ENCODE measurements at places on chromosomes 6 and 20.

- peak; percentile 17 for DNase-seq
Observed at GRCh38 chr6:55980627-55981211, 105.3 kb upstream of the BMP5 start.

GRCh38 chr20:3681931-3682781 is at the start of gene ADAM33:
Gene ADAM33, minus strand, starts transcription at chr20:3682010. Its CDS starts 6 bp downstream, at chr20:3682004.
- DNase-seq: no peak

- peak; percentile 98 for DNase-seq
Observed at GRCh38 chr6:28985462-28986164, 19.5 kb downstream of the ZNF311 start.

- DNase-seq: peak; percentile 11
Observed at GRCh38 chr6:84618836-84619235, 145.6 kb downstream of the TBX18 start.

GRCh38 chr20:53923566-53924369 is 146.6 kb downstream of the BCAS1 start:
- no peak for DNase-seq

GRCh38 chr6:129236001-129236517 is 353.1 kb downstream of the LAMA2 start:
- no peak for DNase-seq

- peak; percentile 82 for DNase-seq
Observed at GRCh38 chr6:95094751-95095663, 482.3 kb upstream of the MANEA start.

DNA sequence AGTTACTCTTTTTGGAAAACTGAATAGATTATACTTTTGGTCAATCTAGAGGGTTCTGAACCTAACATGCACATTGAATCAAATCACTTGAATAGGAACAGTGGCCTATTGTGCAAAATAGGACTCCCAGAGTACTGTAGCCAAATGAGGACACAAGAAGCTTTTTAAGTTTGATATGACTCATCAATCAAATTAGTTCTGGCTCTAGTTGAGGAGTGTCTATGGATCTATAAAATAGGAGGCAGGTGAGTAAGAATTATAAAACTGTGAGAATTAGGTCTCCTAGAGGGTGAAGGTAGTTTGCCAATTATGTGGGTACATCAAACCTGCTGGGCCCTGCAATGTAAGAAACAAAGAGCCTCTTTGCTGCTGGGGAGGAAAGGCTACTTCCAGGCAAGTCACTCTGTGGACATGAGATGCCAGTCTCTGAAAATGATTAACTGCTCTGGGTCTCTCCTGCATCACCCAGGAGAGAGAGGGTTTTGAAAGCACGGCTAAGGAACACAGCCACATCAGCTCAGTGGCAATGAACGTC is 112.3 kb downstream of the RCAN2 start:
- DNase-seq: no peak

DNA sequence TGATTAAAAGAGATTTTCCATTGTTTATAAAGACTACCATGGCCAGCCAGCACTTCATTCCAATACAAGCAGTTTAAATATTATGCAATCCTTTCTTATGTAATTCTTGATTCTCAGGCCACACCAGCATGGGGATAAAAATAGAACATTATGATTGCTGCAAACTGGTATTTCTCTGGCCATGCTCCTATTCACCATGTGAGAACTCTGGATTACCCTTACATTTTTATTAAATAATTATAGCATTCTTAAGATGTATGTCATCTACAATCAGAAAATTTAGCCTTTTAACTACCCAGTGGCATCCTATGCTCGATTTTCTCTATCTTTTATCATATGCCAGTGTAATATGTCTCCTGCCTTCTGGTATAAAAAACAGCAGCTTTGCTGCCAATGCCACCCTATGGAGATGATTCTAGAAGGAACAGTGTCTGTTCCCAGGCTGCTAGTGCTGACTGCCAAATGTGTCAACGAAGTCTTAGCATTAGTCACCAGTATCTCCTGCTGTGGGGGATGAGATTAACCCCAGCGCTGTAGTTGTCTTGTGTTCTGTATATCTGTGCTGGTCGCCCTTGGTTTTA is 501.4 kb downstream of the BCKDHB start:
- DNase-seq: peak; percentile 39

DNA sequence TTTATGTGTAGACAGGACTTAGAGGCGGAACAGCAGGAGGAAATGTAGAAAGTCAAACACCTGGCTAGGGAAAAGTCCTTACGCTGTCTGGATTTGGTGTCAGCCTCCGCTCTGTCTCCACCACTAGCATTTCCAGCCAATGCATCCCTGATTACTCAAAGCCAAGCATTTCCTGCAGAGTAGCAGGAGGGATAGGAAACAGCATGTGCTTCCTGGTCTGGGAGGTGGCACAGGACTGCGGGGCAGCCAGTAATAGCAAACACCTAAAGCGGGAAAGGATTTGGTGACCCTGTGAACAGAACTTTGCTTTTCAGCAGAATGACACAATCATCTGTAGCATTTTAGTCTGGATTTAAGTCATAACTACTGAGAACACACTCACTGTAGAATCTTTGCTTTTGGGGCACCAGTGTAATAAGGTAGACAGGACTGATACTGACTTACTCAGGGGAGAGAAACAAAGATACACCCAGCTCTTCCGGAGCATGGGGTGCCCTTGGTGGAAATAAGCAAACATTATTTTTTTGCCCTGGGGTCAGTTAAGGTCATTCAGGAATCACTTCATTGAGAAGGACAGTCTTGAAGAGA is 133.3 kb upstream of the AHI1 start:
- no peak for DNase-seq

GRCh38 chr6:95321126-95321525 is 256.2 kb upstream of the MANEA start:
- DNase-seq: no peak

- no peak for DNase-seq
Observed at GRCh38 chr6:84348801-84349200, 121.4 kb upstream of the CEP162 start.

GRCh38 chr20:59390437-59390836 is 90.0 kb downstream of the EDN3 start:
- no peak for DNase-seq

DNA sequence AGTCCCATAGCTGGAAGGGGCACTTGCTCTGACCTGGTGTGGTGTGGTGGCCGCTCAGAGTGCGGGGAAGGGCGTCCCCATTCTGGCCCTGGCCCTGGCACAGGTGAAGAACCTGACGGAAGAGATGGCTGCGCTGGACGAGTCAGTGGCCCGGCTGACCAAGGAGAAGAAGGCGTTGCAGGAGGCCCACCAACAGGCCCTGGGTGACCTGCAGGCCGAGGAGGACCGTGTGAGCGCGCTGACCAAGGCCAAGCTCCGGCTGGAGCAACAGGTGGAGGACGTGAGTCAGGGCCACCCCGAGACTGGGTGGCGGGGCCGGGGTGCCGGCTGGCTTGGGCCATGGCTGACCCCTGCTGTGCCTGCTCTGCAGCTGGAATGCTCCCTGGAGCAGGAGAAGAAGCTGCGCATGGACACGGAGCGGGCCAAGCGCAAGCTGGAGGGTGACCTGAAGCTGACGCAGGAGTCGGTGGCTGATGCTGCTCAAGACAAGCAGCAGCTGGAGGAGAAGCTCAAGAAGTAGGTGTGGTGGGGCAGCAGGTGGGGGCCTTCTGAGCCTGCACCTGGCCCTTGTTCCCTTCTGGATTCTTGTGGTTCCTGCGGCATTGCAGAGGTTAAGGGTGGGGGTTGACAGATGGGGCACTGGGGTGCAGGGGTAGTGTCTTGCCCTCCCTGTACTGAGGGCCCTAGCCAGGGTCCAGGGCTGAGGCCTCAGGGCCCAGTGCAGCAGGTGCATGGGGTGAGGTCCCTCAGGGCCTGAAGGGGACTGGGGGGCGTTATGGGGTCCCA is 40.8 kb downstream of the MYH7B start:
- DNase-seq: no peak

DNA sequence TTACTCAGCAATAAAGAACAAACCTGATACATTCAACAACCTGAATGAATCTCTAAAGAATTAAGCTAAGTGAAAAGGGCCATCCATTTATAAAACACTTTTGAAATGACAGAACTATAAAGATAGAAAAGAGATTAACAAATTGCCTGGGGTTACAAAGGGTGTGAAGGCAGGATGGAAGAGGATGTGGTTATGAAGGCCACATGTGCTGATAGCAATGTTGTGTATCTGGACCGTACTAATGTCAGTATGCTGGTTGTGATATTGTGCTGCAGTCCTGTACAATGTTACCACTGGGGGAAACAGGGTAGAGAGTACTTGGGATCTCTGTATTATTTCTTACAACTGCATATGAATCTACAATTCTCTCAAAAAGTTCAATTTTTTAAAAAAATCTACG is 36.4 kb downstream of the ELOVL5 start:
- no peak for DNase-seq

- no peak for DNase-seq
Observed at GRCh38 chr6:110050440-110050813, 72.3 kb downstream of the GPR6 start.

GRCh38 chr20:61285691-61286090 is 33.6 kb downstream of the CDH4 start:
- DNase-seq: no peak

DNA sequence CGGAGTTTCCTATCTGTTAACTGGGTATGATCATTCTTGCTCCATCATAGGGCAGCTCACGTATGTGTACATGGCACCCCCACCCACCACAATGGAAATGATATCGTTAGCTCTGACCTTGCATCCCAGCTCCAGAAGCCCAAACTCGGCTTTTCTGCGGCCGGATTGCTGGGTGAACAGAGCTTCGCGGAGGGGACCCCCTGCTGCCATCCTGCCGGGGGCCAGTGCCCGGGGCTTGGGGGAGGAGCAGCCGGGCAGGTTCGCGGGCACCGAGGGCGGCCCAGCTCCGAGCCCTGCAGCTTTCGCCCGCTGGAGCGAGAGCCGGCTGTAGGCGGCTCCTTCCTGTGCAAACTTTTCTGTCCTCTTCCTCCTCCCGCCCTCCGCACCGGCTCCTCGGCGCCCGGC is 24.9 kb upstream of the FUCA2 start:
- DNase-seq: peak; percentile 18

- no peak for DNase-seq
Observed at GRCh38 chr20:4018023-4018748, 2.8 kb upstream of the RNF24 start.

- no peak for DNase-seq
Observed at GRCh38 chr6:163695414-163695864, 280.9 kb downstream of the QKI start.

GRCh38 chr6:12203001-12203400 is 87.2 kb upstream of the EDN1 start:
- peak; percentile 96 for DNase-seq

DNA sequence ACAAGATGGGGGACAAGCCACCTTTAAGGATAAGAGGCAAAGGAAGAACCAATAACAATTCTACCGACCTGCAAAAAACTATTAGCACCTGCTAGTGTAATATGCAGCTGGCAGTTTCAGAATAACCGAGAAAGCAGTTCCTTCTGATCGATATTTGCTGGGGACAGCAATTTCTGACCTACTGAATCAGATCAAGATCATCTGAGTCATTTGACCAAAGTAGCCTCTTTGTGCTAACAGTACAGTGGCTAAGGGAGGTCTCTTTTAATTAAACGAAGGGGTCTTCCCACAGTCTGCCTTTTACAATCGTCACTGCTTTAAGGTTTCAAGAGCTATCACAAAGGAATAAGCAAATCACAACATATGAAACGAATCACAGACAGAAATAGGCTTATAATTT is 318.9 kb downstream of the BTBD9 start:
- no peak for DNase-seq

- no peak for DNase-seq
Observed at GRCh38 chr6:106461084-106461483, 100.6 kb downstream of the CRYBG1 start.

- no peak for DNase-seq
Observed at GRCh38 chr6:51299621-51300380, 481.1 kb downstream of the TFAP2B start.

- no peak for DNase-seq
Observed at GRCh38 chr20:38108438-38108985, 56.6 kb downstream of the TGM2 start.

DNA sequence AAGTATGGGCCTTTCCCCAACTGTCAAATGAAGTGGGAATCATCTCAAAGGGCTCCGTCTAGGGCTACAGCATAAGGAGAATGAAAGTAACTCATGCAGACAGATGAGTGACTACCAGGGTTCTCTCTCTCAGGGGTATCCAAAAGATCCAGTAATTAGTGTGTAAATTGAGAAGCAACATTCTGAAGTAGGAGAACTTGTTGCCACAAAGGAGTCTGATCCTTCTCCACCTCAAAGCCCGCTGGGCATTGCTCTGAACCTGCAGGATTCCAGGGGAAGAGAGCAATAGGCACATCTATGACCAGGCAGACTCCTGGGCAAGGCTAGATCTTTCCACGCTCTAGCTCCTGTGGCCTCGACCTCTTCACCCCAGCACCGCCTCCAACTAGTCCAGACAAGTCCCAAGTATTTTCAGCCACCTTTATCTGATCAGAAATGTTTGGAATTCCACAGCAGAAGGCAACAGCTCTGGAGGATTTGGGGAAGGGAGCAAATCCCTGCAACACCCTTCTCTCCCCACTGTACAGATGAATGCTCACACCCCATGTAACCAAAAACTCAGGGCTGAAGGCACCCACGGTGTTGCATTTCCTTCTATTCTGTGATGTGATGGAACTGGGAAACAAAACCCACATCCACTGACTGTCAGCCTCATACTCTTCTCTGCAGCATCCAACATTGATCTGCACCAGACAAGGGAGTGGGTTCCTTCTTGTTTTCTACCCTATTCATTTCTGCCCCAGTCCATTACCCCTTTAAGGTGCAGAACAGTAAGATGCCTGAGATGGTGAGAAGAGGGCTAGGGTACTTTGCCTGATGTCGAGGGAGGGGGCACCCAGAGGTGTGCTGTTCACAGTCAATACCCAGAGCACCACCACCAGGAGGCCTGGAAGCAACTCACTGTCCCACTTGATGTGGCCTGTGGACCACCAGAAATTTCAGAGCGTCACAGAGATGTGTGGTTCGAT is 41.0 kb downstream of the COX4I2 start:
- peak; percentile 70 for DNase-seq

GRCh38 chr6:169019727-169020491 is 233.7 kb downstream of the THBS2 start:
- no peak for DNase-seq

DNA sequence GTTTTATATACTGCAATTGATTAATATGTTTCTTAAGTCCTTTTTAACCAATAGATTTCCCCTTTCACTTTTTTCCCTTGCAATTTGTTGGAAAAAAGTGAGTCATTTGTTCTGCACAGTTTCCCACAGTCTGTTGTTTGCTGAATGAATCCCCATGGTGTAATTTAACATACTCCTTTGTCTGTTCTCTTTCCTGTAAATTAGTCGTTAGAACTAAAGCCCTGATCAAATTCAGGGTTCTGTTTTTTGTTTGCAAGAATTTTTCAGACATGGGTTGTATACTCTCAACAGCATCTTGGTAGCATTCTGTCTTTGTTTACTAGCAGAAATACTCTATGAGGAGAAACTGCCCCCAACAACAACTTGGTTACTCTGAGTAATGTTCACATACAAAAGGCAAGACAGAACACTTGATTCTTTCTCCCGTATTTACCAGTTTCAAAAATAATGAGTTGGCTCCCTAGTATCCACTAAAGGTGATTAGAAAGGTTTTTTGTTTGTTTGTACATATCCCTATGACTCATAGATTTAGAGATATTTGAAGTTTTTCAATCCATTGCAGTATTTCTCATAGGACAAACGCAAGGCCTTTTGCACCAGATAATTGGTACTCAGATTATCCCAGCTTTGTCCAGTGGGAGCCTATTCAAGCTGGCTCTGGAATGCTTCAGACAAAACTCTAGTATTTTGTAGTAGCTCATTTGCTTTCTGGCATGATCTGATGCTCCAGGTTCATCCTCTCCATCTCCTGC is 16.5 kb downstream of the BLOC1S5 start:
- DNase-seq: peak; percentile 33

GRCh38 chr6:128494440-128494839 is 26.0 kb downstream of the PTPRK start:
- no peak for DNase-seq

- DNase-seq: peak; percentile 86
Observed at GRCh38 chr6:44116641-44117382, 10.4 kb downstream of the MRPL14 start.
